ENCODE measurements at places on chromosomes 6 and 20.

DNA sequence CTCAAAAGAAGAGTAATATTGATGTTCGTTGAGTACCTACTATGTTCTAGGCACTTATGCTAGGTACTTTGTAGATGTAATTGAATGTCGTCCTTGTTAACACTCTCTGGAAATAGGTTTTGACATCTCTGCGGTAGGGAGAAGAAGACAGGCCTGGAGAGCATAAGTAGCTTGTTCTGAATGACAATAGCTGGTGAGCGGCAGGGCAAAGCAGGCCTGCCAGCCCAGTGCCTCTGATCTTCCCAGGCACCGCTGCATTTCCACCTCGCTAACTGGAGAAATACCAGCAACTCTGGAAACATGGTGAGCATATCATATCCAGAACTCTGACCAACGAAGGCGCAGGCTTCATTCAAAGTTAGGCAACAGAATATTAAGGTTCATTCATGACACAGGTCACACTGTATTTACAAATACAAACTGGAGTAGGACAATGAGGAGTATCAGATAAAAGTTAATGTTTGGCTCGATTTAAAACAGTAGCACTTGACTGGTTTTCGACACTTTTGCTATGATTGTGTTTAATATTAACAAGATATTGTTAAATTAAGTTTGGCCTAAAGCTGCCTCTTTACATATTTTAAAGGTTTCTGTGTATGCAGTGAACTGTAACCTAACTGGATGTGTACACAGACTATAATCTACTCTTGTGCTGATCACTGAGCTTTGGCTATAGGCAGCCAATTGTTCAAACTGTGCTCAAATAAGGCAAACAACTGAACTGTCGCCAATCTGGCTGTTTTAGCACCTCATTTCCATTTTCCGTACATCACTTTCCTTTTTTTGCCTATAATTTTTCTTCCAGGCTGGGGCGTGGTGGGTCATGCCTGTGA lies 54.1 kb downstream of the PPP1R3G start:
- DNase-seq = no peak

DNA sequence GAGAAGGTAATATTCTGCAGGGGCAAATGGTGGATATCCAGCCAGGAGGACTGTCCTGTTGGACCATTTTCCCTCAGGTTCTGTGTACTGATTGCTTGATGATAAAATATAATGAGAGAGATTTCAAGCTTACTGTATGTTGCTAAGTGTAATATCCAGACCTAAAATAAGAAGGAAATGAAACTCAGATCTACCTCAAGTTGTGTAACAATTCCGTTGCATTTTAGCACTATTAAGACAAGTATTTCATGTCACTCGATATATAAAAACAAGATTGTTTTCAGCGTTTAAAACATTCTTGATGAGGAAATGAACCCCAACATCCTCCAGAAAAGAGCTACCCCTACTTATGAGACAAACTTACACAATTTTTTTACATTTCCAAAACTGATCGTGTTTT lies 57.2 kb downstream of the RGS17 start:
- DNase-seq = no peak

DNA sequence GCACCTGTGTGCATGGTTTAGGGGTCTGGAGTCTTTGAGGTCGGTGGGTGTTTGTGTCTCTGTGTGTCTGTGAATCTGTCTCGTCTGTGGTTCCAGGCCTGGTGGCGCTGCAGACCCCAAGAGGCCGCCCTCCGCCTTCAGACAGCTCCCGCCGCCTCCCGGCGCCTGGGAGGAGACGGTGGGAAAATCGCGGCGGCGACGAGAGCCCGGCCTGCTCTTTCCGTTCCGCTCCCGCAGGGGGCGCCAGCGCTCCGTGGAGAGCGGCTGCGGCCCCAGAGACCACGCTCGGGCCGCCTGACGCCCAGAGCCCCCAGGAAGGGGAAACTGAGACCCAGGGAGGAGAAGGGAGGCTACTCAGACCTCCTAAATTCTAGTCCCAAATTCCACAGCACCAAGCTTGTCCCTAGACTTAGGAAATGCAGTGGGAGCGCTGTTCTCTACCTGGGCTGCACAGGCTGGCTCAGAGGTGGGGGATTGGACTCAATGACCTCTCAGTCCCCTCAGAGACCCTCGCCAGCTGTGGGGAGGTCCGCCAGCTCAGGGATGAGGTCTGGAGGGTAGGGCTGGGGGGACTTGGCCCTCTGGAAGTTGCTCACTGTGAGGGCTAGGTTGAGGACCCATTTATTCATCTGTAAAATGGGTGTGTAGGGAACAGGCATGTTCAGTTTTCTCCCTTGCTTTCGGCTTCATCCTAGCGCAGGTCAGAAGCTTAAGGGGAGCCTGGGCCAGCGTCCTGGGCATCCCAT lies 36.9 kb upstream of the BLCAP start:
- peak; percentile 20 for DNase-seq

- DNase-seq = peak; percentile 35
Measured at GRCh38 chr6:136250686-136251008, 536 bp upstream of the MTFR2 start.

- no peak for DNase-seq
Measured at GRCh38 chr20:23374441-23374840, 12.5 kb downstream of the GZF1 start.

- no peak for DNase-seq
Measured at GRCh38 chr6:71364889-71365542, 76.4 kb downstream of the OGFRL1 start.

DNA sequence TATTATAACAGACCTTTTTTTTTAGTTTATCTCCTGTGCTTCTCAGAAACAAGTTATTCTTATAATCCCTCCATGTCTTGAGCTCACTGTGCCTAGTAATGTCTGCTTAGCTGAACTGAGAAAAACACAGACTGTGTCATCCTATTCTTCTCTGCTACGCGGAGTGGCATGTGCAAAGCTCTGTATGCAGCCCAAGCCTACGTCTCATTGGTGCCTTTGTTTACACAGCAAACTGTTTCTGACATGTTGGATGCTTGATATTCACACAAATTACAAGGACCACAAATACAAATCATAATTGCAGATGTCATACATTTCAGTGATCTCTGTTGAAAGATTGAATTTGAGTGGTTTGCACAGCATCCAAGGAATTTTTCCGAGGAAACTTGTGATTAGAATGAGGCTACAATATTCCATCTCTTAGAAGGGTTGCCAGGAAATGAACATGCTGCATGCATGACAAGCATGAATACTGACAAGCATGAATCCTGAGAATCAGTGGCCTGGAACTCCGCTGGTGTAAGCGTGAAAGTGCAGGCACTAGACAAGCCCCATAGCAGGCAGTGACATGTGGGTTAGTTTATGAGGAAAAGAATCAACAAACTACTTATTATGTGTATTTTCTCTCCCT lies 128.4 kb upstream of the SGK1 start:
- peak; percentile 62 for DNase-seq

- no peak for DNase-seq
Measured at GRCh38 chr6:9405369-9405768, 970.0 kb upstream of the SLC35B3 start.

DNA sequence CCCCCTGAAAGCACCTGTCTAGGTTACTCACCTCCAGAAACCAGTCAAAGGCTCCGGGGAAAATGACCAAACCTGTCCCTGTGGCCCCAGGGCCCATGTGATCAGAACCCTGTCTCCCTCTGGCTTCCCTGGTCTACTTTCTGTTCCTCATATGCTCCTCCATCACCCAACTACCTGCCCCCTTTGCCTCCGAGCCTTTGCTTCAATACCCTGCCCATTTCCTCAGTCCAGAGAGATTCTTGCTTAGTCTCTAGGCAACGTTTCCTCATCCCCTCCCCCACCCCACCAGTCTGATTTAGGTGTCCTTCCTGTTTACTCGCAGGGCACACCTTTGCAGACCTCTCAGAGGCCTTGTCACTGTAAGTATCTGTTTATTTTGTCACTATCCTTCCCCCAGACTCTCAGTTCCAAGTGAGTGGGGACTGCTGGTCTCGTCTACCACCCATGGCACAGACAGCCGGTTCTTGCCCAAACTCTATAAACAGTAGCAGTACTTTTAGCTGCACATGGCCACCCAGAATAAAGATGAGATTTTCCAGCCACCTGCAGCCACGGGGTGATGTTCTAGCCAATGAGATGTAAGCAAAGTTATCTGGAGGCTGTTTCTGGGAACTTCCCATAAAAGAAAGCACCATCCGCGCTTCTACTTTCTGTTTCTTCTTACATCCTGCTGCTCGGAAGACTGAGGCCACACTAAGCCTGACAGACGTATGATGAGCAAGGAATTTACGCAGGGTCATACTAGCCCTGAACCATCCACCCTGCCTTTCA lies 13.3 kb downstream of the ELOVL5 start:
- no peak for DNase-seq

DNA sequence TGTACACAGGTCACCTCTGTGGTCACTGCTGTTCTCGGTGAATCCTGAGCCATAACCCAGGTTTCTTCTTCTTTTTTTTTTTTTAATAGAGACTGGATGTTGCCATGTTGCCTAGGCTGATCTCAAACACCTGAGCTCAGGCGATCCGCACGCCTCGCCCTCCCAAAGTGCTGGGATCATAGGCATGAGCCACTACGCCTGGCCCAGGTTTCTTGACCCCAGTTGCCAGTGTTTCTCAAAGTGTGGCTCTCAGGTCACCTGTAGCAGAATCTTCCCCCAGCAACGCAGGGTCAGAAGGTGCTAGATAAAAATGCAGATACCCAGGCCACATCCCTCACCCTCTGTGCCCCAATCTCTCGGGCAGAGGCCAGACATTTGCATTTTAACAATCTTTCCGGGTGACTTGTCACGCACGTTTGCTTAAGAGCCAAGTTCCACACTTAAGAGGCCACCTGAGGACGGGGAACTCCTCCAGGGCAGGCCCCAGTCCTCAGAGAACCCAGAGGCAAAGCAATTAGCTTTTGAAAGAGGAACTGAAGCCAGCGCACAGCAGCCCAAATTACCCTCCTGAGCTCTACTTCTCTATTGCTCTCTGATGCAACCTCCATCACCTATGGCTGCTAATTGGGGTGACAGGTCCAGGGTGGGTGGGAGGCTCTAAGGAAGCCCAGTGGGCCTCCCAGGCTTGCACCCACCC lies 81.8 kb downstream of the NFATC2 start:
- no peak for DNase-seq

- peak; percentile 33 for DNase-seq
Measured at GRCh38 chr6:111484633-111484930, 1.6 kb upstream of the REV3L start.

DNA sequence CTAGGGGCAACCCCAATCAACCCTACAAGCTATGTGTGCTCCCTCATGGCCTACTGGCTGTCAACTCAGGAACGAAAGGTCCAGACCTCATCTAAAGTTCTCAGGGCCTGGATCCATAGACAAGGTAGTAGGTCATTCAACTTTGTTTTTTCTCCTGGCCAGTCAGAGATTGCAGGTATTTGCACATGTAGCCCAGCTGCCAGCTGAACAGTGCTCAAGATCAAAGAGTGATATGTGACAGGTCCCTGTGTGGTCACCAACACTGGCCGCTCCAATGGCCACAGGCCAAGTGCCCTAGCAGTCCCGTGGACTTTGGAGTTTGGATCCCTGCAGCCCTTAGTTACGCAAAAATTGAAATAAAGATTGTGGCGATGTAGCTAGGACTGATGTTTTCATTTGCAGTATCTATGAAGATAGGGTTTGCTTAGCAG lies 60.6 kb upstream of the ATXN1 start:
- DNase-seq = no peak

- DNase-seq = no peak
Measured at GRCh38 chr6:63785006-63785405, 149.4 kb downstream of the PHF3 start.

DNA sequence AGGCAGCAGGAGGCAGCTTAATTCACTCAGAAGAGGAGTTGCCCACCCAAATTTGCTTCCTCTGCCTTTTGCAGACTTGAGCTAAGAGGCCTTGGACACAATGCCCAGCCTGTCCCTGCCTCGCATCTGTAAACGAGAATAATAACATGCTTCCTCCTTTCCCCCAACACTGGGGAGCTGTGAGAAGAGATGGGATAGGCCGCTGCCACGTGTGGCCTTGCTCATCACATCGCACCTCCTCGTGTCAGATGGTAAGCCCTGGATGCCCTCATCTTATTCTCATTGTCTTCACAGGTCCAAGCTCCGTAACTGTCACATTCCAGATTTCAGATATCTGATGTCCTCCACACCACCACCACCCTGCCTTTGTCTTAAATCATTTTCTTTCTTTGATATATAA lies 13.1 kb upstream of the TUBB2B start:
- DNase-seq = no peak

- DNase-seq = no peak
Measured at GRCh38 chr6:155190677-155191076, 73.1 kb upstream of the CLDN20 start.

DNA sequence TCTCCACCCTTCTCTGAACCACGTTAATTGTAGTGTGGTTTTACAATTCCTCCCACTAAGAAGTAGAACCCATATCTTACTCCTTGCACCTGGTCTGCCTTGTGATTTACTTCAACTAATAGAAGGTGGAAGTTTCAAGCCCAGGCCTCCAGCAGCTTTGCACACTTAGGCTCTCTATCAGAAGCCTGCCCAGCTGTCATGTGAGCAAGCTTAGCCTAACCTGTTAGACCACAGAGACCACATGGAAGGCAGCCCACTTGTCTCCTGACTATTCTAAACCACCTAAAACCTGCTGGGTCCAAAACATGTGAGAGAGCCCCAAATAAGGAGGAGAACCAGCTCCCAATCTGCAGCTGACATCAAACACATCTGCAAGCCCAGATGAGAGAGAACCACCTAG lies 127.6 kb upstream of the BTBD3 start:
- DNase-seq = no peak

- DNase-seq = no peak
Measured at GRCh38 chr6:135722679-135723078, 128.8 kb upstream of the PDE7B start.

DNA sequence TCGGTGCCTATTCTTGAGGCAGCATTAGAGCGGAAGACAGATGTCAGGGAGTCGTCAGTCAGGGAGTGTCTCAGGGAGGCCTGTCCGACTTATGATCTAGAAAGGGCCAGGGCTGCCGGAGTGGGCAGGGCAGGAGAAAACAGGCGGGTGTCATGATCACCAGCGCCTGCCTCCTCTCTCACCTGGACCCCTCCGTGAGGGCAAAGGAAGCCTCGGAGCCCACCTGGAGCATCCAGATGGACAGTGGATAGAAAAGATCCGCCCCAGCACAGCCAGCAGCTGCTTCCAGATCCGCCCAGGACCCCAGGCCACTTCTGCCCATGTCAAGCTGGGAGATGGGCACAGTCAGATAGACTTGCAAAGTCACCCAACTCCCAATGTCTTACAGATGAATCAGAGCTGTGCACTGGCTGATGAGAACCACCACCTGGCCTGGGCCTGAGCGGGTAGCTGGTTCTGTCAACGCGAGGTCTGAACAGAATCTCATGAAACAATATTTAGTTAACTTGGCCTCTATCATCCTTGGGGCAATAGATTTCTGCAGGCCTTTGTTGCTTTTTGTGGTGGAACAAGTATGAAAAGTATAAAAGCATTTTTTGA lies 22.2 kb downstream of the PSMG4 start:
- DNase-seq = no peak

DNA sequence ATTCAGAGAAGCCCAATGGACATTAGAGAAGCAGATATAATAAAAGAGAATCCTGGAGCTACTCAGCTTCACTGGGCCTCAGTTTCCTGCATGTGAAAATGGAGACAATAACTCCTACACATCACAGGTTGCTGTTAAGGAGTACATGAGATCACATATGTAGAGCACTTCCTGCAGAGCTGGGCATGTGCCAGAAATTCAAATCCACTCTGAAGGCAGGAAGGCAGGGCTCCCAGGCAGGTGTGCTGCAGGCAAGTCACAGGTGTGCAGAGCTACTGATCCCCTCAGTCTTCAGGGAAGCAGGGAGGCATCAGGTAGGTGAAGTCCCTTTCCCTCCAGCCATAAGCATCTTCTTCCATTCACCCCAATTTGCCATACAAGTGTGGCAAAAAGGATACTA lies 48.0 kb downstream of the DST start:
- no peak for DNase-seq

GRCh38 chr6:48447251-48447650 lies 336.3 kb upstream of the PTCHD4 start:
- no peak for DNase-seq

Measured in NCI-H1694 treated with DMSO at 0.1 percent for 48 hours (cell line).